Stimulated activated memory B cell treated with anti-CD40 and anti-IgM and Interleukin-4, amounts not matched to agents 10 μg/mL and 1 μg/mL and 100 μg/mL, for 72 hours (primary cell): ENCODE measurements at places on chromosomes 1 and 21.

- no peak for ATAC-seq
Measured at GRCh38 chr1:203267912-203268311, 37.4 kb upstream of the BTG2 start.

- ATAC-seq: no peak
Measured at GRCh38 chr1:198932351-198932991, 293.6 kb downstream of the PTPRC start.

GRCh38 chr1:153565529-153566374, at the start of gene S100A2:
Gene S100A2, minus strand, starts transcription at chr1:153565844. Its CDS starts 1,967 bp downstream, at chr1:153563877.
- peak; percentile 77 for ATAC-seq

DNA sequence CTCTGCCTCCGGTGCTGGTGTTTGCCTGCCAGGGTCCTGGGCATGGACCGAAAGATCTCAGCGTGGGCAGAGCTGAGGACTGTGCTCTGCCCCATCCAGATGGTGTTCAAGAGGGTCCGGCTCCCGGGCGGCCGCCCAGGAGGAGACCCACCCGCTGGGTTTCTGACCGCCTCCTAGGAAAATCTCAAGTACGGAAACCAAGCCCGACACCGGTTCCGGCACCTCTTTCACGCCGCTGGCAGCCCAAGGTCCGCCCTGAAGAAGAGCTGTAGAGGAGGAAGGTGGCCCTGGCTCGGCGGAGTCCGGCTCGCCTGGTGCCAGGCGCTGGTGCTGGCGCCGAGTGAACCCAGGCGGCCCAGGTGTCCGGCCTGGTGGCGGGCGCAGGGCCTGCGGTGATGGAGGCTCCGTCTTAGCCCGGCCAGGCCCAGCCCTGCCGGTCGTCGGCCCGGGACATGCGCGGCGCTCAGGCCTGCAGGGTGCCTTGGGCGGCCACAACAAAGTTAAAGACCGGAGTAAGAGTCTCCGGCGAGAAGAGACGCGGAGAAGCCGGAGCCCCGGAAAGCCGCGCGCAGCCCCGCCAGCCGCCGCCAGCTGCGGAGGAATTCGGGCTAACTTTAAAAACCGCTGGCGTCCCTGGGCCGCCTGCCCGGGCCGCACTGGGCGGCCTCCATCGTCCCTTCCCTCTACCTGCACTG, 1.5 kb downstream of the GRIK3 start:
- no peak for ATAC-seq
